ENCODE measurements at places on chromosomes 7 and 10.

GRCh38 chr7:153193144-153193595, 433.6 kb downstream of the ACTR3B start:
- no peak for DNase-seq

- DNase-seq: peak; percentile 38
These were observed 52.6 kb upstream of the SMNDC1 start for GRCh38 chr10:110357252-110357780.

- DNase-seq: no peak
These were observed 327.2 kb downstream of the MDFIC start for GRCh38 chr7:115249080-115249479.

- DNase-seq: no peak
These were observed 46.4 kb upstream of the ENO4 start for GRCh38 chr10:116802876-116803275.

- no peak for DNase-seq
These were observed 866.5 kb upstream of the GHITM start for GRCh38 chr10:83272666-83273434.

GRCh38 chr7:127080576-127080975, 172.2 kb downstream of the GRM8 start:
- no peak for DNase-seq

GRCh38 chr7:82429408-82429807, 14.2 kb downstream of the CACNA2D1 start:
- DNase-seq: no peak

DNA sequence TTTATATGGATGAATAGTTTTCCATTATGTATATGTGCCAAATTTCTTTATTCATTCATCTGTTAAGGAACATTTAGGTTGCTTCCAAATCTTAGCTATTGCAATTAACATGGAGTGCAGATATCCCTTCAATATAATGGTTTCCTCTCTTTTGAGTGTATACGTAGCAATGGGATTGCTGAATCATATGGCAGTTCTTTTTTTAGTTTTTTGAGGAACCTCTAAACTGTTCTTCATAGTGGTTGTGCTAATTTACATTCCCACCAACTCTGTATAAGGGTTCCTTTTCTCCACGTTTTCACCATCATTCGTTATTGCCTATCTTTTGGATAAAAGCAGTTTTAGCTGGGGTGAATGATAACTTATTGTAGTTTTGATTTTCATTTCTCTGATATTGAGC, 46.5 kb downstream of the FAS start:
- no peak for DNase-seq

Measured in stimulated activated CD8-positive, alpha-beta memory T cell treated with anti-CD3 and anti-CD28 coated beads, Interleukin-4, amount 100 ng/mL, for 4 hours (primary cell).